ENCODE measurements at places on chromosomes 7 and 10.
A peak's percentile ranks its signal among the peaks of the same experiment; 100 is the strongest.

DNA sequence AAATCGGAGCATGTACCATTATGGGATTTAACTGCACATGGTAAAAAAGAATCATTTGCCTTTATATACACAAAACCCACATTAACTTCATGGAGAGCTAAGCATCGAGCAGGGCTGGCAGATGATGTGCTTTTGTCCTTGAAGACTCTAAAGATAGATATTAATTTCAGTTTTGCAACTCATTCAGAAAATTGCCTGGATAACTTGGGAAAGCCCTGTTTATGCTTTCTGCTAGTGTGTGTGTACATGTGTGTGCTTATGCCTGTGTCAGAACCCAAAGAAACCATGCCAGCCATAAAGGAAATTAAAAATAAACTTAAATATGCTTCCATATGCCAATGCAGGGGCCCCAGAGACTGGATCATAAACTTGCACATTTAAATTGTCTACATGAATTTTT lies 640.0 kb downstream of the PARD3 start:
- DNase-seq: no peak

DNA sequence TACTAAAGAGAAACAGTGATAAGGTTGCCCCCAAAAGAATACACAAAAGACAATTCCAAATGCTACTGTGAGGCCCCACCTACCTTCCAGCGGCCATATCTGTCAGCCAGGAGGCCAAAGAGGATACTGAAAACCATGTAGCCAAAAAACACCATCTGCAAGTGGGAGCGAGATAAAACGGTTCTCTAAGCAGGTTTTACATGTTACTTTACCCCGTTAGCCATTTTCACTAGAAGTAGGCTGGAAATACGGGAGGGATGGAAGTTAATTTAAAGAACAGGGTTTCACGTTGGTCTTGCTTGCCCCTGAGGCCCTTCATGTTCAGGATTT lies 38.2 kb downstream of the SVOPL start:
- no peak for DNase-seq

GRCh38 chr10:121527690-121528089 lies 70.6 kb downstream of the FGFR2 start:
- no peak for DNase-seq

GRCh38 chr7:130721486-130722277 lies 12.3 kb downstream of the KLF14 start:
- DNase-seq: no peak

- peak; percentile 23 for DNase-seq
Measured at GRCh38 chr10:68560943-68561864, 1.1 kb downstream of the TET1 start.

GRCh38 chr7:106590209-106590816 lies 70.6 kb downstream of the CCDC71L start:
- no peak for DNase-seq

DNA sequence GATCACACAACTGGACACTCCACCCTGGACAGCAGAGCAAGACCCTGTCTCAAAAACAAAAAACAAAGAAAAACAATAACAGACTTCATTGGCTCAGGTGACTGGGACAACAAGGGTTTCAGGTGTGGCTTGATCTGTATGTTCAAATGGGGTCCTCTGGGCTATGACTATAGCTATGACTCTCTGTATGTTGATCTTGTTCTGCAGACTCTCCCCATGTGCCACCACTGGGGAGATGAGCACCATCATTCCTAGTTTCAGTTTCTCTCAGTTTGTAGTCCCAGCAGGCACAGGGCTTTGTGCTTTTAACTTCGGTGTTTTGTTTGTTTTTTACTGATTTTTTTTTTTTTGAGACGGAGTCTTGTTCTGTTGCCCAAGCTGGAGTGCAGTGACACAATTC lies 53.8 kb downstream of the SUFU start:
- DNase-seq: no peak

- DNase-seq: no peak
Measured at GRCh38 chr7:157760004-157760730, 423.4 kb downstream of the DNAJB6 start.

DNA sequence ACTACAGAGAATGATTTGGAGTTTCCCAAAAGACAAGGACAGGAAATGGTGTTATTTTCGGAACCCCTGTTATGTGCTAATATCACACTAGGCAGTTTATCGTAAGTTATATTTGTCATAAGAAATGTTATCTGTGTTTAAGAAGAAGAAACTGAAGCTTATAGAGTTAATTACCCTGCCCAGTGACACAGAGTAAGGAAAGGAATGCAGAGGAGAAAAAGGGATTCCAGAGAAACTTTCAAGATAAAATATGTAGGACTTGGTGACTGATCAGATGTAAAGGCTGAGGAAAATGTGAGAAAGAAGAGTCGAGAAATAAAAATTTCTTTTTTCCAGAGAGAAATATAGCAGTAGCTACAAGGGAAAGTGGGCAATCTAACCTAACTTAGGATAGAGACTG lies 63.5 kb upstream of the ZNF746 start:
- no peak for DNase-seq

DNA sequence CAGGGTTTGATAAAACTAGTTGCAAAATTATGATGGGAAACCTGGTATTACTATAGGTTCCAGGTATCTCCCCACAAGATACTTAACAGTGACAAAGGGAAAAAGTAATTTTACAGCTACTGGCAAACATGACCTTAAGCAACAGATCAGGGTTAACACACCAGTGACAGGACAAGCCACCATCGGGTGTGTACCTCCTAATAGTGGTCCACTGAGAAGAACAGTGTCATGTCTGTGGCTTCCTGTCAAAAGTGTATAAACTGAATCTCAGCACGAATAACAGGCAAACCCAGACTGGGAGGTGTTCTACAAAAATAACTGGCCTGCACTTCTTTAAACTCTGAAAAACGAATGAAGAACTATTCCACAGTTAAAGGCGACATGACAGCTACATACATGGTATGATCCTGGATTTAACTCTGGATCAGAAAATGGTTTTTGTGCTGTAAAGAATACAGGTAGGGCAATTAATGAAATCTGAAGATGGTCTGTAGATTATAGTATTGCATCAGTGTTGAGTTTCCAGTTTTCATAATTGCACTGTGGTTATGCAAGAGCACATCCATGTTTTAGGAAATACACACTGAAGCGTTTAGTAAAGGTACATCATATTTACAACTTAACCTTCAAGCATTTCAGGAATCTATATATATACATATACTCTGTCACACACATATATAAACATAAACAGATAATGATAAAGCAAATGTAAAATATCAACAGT lies 32.0 kb upstream of the ARMS2 start:
- no peak for DNase-seq

DNA sequence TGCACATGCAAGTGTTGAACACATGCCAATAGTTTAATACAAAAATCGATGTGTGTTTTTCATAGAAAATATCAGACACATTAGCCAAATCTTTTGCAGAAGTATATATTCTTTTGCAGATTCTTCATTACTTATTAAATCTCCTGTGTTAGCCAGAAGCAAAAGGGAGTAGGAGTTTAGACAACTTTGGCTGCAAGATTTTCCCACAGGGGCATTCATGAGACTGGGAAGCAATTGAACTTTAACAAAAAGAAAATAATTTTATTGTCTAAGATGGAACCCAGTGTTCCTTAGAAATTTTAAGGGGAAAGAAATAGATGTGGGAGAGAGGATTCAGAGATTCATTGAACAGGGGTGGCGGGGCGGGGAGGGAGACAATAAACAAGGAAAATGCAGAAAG lies 1336.0 kb downstream of the GATA3 start:
- no peak for DNase-seq

- no peak for DNase-seq
Measured at GRCh38 chr7:94561841-94562514, 52.4 kb downstream of the CASD1 start.

DNA sequence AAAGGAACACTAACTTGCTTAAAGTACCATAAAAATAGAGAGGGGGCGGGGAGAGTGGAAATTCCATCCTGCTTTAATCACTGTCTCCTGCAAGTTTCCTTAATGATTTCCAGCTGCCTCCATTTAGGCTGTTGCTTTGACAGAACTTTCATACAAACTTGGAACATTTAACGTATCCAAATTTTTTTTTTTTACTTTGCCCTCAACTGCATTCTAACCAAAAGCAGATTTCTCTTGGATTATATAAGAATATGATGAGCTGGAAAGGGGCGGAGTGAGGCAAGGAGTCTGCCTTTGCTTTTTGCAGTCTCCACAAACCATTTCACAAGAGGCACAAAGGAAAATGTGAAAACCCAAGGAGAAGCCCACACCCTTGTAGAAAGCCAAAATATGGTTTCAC lies 46.6 kb upstream of the COL1A2 start:
- no peak for DNase-seq

- DNase-seq: no peak
Measured at GRCh38 chr7:47709051-47709450, 127.1 kb upstream of the TNS3 start.

GRCh38 chr10:106508950-106509349 lies 655.6 kb downstream of the SORCS1 start:
- DNase-seq: no peak

- peak; percentile 10 for DNase-seq
Measured at GRCh38 chr7:2958416-2959102, 85.1 kb downstream of the CARD11 start.

DNA sequence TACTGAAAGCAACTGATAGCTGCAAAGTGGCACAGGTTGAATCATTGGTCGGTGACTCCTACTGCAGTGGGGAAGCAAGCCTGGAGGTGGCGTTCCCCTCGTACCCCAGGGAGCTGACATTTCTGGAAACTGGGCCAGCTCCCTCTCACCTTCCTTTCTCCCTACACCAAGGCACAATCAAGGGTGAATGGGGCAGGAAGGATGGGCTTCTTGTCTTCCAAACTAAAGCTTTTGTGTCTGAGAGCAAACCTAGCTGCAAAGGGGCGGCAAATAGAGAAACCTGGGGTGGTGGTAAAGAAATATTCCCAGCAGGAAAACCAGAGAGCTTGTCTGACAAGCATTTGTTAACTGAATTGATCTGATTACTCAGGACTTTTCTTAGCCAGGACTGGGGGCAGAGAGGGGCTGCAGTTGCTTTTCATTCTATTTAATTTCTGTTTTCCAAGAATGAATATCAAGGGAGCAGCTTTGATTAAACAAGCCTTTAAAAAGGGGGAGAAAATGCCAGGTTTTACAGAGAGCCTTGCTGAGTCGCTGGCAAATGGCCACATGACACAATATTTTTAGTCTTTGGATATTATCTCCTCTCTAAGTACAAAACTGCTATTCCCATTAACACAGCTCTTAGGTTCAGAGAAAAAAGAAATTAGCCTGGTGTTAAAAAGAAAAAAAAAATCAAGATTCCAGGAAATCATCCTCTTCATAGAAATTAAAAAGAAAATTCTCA lies 27.8 kb downstream of the CDHR3 start:
- no peak for DNase-seq

DNA sequence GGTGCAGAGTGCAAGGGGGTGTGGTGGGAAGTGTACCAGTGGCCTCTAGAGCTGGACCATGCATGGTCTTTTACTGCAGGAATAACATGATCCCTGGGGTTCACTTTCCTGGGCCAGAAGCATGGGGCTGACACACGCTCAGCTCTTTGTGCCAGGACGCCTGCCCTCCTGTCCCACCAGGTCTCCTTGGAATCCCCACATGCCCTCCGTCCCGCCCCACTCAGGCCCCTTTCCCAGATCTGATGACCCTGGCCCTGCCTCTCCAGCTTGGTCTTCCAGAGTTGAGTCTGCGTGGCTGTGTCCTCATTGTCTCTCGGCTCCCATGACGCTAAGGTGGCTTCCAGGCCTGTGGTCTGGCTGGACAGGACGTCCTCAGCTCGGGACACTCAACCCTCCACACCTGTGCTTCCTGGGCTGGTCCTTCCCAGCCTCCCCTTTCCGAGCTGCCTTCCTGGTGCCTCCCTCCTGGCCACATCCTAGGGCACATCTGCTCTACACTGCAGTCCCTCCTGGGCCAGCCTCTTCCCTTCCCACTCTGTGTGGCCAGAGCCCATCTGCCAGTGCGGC lies 249.5 kb upstream of the SHH start:
- DNase-seq: no peak

- DNase-seq: no peak
Measured at GRCh38 chr7:132030086-132030568, 473.7 kb upstream of the PODXL start.

GRCh38 chr7:113267271-113267670 lies 148.9 kb upstream of the SMIM30 start:
- no peak for DNase-seq

DNA sequence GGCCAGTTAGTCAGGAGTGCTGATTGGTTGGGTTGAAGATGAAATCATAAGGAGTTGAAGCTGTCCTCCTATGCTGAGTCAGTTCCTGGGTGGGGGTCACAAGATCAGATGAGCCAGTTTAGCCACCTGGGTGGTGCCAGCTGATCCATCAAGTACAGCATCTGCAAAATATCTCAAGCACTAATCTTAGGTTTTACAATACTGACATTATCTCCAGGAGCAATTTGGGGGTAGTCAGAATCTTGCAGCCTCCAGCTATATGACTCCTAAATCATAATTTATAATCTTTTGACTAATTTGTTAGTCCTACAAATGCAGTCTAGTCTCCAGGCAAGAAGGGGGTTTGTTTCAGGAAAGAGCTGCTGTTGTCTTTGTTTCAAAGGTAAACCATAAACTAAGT lies 184.1 kb upstream of the STK17A start:
- no peak for DNase-seq

- no peak for DNase-seq
Measured at GRCh38 chr7:53476566-53476965, 441.1 kb downstream of the POM121L12 start.

- no peak for DNase-seq
Measured at GRCh38 chr10:28449926-28450325, 83.0 kb upstream of the WAC start.

DNA sequence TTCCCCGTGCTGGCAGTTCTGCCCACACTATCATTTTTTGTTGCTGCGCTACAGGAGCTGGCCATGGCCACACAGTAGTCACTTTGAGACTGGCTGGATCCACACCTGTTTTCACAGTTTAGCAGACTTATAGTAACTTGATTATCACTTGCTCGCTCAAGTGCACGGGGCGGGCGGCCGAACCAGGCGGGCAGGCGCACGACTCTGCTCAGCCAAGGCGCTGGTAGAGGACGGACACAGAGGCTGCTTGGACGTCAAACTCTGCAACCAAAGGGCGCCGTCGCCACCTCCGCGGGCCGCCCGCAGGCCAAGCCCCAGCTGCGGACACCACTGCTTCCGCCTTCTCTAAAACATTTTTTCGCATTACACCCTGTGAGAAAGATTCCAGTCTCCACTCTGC lies 38.4 kb upstream of the PHYHIPL start:
- no peak for DNase-seq

DNA sequence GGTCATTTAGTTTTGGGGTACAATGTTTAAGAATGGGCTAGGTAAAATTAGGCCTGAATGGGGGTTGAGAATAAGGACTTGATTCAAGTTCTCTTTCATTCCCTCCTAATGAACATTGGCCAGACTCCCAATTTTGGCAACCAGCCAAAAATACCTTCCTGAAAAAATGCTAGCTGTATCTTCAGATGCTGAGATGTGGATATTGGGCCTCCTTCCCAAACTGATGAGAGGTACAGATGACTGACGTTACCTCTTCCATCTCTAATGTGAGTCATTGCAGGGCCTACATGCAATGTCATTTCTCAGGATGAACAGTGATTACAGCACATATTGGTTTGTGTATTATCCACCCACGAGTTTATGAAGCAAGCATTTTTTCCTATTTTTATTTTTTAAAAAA lies 151.6 kb downstream of the SND1 start:
- DNase-seq: no peak

GRCh38 chr10:650886-651615 lies 38.4 kb downstream of the DIP2C start:
- DNase-seq: no peak
